ENCODE measurements at places on chromosomes 11 and 22. TPM values are rescaled to one million over a fixed set of nuclear protein-coding genes. Genes with fewer than 3 reads are reported as not detected.

GRCh38 chr11:104432981-104433380 is 269.0 kb upstream of the PDGFD start:
- no peaks in the 10 kb centered on the region for H3K27me3 ChIP-seq
- H3K27ac ChIP-seq, result no peak overlapping the region
- H3K4me1 ChIP-seq, result no peaks in the 10 kb centered on the region

Gene C1QTNF4
- total RNA-seq, result 15.4 TPM

Gene VWCE
- total RNA-seq, result 6.5 TPM

Gene SMTNL1
- total RNA-seq, result not detected

DNA sequence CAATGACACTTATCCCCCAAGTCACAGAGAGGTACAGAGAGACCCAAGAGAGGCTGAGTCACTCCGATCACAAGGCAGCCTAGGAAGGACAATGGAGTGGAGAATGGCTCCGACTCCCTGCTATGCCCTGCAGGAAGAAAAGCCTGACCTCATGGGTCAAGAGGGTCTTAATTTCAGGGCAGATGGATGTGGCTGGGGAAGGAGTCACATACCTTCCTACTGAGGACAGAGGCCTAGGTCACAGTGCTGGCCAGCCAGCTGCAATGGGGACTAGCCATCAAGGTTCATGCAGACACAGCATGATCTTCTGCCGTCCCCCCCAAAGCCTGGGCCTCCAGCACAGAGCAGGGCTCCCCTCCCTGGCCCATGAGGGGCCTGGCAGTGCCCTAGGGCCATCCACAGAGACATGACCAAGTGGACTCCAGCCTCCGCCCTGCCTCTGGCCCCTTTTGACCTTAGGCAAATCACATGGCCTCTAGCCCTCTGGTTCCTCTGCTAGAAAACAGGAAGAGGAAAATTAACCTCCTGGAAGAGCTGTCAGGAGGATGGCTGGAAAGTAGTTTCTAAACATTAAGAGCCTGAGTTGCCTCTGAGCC is 1.8 kb downstream of the ARRB1 start:
- peak overlapping the region; percentile 91 for H3K27ac ChIP-seq
- H3K36me3 ChIP-seq, result no peaks in the 10 kb centered on the region
- DNase-seq, result no peak
- peaks cover 11% of the 10 kb centered on the region for H3K4me1 ChIP-seq

- peaks cover 8% of the 10 kb centered on the region for H3K27me3 ChIP-seq
- H3K36me3 ChIP-seq, result no peaks in the 10 kb centered on the region
- DNase-seq, result no peak
- H3K4me1 ChIP-seq, result no peaks in the 10 kb centered on the region
- H3K27ac ChIP-seq, result no peak overlapping the region
Measured at GRCh38 chr11:65806979-65807378, 20.1 kb downstream of the OVOL1 start.
